Activated naive CD4-positive, alpha-beta T cell treated with Interleukin-2 at 50 U/mL for 16 hours (primary cell): ENCODE measurements at places on chromosomes 1 and 21.

DNA sequence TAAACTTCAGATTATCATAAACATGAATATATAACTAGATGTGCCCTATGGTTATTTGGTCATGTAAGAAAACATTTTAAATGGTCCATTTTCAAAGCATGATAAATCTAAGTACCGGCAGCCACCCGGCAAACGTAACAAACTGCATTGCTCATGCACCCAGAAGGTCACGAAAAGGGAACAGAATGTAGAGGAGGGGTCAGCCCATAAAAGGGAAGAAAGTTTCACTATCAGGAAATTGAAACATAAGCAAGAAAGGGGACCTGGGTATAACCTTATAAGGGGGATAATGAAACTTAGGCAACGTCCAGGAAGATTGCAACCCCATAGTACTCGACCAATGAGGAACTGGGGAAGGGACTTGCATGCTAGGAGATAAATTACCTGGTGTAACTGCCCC is 421.2 kb upstream of the ZRANB2 start:
- DNase-seq = no peak

DNA sequence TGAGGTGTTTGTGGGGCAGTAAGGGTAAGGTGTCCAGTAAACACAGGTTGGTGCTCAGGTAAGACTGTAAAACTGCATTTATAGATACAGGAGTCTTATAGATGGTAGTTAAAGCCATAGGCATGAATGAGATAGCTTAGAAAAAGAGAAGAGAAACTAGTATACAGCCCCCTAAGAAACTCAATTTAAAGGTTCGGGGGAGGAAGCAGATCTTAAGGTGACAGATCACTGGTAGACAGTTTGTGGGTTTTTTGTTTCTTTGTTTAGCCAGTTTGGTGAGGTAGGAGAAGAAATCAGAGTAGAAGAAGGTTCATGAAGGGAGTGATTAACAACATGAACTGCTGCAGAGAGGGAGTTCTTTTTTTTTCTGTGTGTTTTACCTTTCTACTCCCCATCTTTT is 6.1 kb upstream of the AGO3 start:
- DNase-seq = no peak

- DNase-seq = no peak
These were observed 131.5 kb upstream of the TMEM51 start for GRCh38 chr1:15022048-15022447.

DNA sequence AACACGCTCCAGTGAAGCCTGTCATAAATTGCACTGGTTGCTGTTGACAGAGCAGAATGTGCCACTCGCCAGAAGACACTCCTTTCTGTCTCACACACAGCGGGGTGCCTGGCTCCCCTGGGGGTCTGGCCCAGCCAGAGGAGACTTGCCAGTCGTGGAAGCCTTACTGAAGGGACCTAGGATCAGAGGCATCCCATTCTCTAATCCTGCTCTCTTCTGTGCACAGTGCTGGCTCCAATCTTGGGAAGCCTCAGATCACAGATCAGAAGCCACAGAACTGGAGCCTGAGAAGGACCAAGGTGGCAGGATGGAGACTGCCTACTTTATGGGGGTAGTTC is 1.4 kb downstream of the SLC9A1 start:
- DNase-seq = no peak

- DNase-seq = no peak
These were observed 19.5 kb downstream of the OTUD3 start for GRCh38 chr1:19901653-19902052.

GRCh38 chr1:7252411-7253117 is 467.3 kb downstream of the CAMTA1 start:
- DNase-seq = no peak

DNA sequence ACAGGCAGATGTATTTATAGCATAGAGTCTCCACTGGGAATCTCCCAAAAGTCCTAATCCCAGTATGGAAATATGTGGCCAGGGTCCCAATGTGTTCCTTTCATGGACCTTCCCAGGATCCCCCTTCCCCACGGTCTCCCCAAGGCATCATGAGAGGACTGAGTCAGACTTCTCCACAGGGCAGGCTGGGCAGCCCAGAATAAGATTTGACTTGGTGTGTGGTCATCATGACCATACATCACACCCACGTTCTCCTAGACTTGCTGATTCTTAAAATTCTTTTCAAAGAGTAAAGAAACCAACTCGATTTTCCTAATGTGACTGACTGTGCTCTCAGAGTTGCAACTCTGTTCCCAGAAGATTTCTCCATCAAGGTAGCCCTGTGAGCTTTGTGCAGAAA is 93.9 kb upstream of the CD34 start:
- no peak for DNase-seq

- no peak for DNase-seq
These were observed 48.7 kb downstream of the IRF2BP2 start for GRCh38 chr1:234561319-234561718.

DNA sequence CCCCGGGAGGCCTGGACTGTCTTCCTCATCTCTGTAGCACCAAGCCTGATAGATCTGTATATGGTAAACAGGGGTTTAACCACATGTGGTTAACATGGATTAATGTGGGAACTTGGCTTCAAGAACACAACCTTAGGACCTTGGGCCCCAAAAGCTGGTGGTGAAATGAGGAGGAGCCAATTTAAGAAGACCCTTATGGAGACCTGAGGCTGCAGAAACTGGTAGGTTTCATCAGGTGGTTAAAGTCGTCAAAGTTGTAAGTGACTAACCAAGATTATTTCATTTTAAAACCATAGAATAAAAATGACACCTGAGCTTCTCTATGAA is 14.0 kb downstream of the THEMIS2 start:
- DNase-seq = no peak

- no peak for DNase-seq
These were observed 147.1 kb downstream of the PGBD5 start for GRCh38 chr1:230278871-230279582.

- no peak for DNase-seq
These were observed 21.8 kb downstream of the PCSK9 start for GRCh38 chr1:55061000-55061705.

GRCh38 chr1:245978915-245979314 is 528.2 kb downstream of the SMYD3 start:
- DNase-seq = no peak

GRCh38 chr1:80293818-80294217 is 1287.3 kb upstream of the ADGRL4 start:
- no peak for DNase-seq

GRCh38 chr1:26470878-26471497 is 1.3 kb upstream of the HMGN2 start:
- no peak for DNase-seq

- DNase-seq = no peak
These were observed at the start of gene TACSTD2 for GRCh38 chr1:58576727-58577653. TACSTD2 (minus strand) TSS chr1:58577252; CDS start chr1:58577156, 96 bp downstream.

DNA sequence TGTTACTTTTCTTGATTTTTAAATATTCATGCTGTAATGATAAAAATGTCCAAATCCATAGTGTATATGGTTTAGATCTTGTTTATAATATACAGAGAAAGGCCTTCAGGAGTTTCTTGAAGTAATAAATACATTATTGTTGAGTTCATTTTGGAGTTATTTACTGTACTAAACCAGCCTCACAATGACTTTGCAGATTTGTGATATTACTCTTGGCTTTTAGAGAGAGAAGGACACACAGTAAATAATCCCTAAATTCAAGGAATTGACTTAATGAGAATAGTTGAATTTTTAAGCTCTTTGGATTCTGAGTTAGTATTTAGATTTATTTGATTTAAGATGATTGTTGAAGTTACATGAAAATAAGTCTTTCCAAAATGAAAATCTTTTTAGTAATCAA is 38.9 kb downstream of the RABGAP1L start:
- DNase-seq = no peak

- DNase-seq = no peak
These were observed 55.5 kb downstream of the CLIC6 start for GRCh38 chr21:34724131-34724856.

DNA sequence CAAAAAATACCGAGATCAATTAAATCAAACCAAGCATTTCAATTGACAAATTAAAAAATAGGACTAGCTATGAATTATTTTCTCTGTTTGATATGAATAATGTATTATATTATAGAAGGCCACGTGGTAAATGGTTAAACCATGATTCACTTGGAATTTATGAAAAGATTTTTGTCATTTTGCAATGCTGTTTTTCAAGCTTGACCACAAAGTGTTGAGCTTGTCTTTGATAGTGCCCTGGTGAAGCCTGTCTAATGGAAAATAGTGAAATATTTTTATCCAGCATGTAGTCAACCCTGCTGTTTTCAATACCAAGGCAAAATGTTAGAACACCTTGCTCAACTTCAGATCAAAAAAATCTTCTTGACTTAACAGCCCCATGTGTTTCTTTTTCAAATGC is 288.0 kb upstream of the PRMT6 start:
- no peak for DNase-seq

DNA sequence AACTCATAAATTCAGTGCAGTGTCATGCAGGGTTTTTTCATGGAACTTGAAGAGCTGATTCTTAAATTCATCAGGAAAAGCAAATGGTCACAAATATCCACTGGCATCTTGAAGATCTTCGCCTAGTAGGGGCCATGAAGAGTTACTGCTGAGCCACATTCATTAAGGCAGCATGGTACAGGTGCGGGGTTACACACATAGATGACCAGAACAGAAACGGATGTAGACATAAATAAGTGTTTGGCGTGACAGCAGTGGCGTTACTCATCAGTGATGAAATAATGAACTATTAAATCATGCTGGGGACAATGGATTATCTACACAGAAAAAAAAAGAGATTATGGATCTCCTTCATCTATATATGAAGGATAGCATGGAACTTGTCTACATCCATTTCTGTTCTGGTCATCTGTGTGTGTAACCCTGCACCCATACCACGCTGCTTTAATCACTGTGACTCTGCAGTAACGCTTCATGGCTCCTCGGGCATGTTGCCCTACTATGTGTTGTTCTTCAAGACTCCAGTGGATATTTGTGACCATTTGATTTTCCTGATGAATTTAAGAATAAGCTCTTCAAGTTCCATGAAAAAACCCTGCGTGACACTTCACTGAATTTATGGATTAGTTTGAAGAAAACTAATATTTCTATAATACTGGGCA is 161.3 kb downstream of the GALNT2 start:
- no peak for DNase-seq

DNA sequence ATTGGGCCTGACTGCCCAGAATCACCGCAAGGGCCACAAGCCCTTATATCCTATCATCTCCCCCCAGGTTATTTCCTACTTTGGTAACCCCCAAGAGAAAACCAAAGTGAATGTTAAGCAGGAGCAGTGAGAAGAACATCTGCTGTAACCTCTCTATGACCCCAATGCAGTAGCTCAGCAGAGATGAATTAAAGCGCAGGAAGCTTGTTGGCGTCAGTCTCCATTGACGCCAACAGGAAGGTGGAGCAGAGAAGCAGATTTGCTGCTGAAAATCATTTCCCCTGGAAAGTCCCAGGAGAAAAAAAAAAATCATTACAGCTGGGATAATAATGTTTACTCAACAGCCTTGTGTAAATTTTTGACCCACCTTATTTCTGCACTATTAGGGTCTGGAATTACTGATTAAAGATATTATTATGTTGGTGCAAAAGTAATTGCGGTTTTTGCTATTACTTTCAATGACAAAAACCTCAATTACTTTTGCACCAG is 33.2 kb upstream of the FAM163A start:
- DNase-seq = peak; percentile 8

DNA sequence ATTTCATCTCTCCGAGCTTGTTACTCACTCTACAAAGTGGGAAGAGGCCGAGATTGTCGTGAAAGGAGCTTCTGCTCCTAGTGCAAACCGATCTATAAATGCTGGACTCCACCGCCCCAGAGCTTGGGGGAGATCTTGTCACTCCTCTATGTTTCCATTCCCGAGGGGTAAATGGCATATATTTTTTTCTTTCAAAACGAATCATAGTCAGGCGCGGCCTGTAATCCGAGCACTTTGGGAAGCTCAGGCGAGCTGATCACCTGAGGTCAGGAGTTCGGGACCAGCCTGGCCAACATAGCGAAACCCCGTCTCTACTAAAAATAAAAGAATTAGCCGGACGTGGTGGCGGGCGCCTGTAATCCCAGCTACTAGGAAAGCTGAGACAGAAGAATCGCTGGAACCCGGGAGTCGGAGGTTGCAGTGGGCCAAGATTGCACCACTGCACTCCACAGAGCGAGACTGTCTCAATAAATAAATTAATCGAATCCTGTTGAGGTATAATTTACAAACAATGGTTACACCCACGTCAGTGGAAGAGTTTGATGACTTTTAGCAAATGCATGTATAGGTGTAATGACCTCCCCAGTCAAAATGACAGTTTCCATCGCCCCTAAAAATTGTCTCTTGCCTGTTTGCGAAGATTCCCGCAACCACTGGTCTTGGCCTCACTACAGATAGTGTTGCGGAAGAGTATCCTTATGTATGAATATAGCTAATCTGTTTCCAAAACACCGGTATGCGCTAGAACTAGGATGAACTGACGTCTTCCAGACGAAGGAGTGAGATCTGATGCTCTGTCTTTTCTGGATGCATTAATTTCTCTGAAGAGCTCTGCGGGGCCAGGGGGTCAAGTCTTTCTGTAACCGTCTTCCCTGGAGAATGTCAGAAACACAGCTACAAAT is 840 bp upstream of the HEATR1 start:
- DNase-seq = no peak

- peak; percentile 4 for DNase-seq
These were observed 276.7 kb downstream of the PCP4 start for GRCh38 chr21:40143822-40144525.

GRCh38 chr1:16986962-16987361 is 6.5 kb upstream of the MFAP2 start:
- no peak for DNase-seq

DNA sequence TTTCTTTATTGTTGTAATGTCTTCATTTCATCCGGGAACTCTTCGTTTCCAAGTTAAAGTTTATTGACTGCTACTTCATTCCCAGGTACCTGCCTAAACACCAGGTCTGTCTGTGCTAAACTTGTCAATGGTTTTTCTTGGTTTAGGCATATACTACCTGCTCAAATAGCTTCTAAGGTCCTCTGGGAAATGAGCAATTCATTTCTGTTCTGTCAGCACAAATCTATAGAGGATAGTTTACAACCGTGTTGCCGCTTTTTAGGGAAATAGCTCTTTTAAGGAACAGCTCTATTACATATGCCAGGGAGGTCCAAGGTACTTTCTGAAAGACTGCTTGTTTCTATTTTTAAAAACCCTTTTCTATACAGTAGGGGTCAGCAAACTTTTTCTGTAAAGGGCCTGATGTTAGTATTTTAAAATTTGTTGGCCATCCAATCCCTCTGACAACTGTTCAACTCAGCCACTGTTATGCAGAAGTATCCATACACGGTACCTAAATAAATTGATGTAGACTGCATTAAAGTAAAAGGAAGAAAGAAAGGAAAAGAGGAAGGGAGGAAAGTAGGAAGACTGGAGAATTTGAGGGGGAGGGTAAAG is 222.7 kb upstream of the PTBP2 start:
- DNase-seq = no peak

DNA sequence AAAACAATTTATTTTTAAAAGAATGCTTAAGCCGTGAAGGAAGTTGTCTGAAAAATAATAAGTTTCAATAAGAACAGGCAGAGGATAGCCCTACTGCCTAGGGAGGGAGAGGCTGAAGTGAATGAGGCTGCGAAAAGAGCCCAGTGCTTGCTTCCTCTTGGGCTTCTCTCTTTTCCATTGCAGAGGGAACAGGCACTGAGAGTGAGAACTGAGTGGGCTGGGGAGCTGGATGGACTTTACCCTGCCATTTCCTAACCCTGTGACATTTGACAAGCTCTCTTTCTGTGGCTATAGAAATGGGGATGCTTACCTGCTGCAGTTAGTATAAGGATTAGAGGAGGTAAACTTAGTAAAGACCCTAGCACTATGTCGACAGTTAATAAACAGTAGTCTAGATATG is 30.0 kb downstream of the TENT5C start:
- no peak for DNase-seq

- DNase-seq = no peak
These were observed 11.3 kb downstream of the LDLRAD2 start for GRCh38 chr1:21823206-21823979.

GRCh38 chr1:39720094-39720999 is 18.3 kb upstream of the PPIE start:
- DNase-seq = no peak
